NCI-H2029 treated with DMSO at 0.1 percent for 48 hours (cell line): ENCODE measurements at places on chromosomes 6 and 20.
A peak's percentile ranks its signal among the peaks of the same experiment; 100 is the strongest.

DNA sequence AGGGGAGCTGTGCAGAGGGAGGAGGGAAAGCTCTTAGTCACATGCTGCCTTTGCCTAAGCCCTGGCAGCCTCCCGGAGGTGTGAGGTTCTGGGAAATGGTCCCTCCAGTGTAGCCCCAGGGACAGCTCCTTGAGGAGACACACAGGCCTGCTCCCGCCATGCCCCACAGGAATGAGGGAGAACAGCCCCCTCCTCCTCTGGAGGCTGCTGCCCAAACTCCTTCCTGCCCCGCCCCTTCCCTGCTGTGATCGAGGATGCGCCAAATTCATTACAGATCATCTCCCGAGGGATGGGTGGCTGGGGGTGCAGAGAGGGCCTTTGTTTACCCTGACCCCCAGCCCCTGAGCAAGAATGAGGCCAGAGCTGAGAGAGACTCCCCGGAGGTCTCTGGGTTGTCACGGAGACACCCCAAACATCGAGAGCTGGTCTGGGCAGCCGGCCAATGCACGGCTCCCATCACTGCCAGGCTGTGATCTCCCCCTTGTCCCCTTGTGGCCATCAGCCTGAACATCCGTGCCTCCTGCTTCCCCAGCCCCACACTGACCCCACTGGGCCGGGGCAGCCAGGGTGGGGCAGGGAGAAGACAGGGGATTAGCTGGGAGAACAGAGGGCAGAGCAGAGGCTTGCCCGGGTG lies 8.4 kb downstream of the CYP21A2 start:
- no peak for DNase-seq

DNA sequence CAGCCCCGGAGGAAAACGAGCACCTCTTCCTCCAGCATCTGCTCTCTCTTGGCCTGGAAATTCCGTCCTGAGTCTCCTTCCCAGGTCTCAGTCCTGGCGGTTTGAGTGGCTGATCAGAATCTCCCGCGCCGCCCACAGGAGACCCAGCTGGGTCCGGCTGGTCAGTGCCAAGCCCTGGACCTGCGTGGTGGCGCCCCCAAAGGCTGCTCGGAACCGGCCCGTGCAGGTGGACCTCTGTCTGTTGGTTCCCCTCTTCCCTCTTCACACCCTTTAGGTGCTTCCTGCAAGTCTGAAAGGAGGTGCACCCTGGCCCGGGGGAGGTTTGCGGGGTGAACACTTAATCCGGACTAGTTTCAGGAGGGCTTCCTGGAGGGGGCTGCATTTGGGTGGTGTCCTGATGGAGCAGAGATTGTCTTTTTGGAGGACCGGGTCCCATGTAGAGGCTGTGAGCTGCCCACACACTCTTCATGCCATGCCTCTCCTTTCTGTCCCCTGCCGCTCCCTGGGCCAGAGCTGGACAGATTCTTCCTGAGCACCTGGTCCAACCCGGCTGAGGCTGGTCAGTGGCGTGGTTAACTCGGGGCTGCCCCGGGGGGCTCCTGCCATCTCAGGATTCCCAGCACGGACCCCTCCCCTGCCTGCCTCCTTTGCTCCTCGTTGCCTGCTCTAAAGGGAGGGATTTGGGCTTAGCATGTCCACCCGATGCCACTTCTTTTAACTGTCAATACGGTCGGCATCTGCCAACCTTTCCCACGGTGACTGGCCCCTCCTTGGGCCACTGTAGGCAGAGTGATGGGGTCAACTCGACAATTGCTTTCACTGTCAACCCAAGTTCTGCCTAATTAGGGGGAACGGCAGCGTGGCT lies 16.5 kb upstream of the BHLHE23 start:
- no peak for DNase-seq

DNA sequence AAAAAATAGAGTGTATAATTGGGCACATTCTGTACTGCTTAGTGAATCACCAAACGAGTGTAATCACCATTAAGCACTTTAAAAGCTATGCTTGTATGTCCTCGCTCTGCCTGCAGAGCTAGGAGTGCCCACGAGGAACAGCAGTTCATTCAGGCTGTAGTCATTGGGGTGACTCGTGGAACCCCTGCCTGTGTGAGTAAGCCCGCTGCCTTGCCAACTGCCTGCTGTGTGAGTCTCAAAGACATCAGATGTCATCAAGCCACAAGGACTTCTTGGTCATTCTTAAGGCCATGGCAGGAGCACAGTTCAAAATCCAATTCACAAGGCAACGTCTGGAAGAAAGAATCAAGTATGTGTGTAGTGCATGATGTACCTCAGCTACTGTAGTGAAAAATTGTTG lies 60.4 kb downstream of the FOXO3 start:
- DNase-seq, result no peak

GRCh38 chr6:13400772-13401171 lies 72.4 kb upstream of the TBC1D7 start:
- no peak for DNase-seq

- DNase-seq, result no peak
These were observed 627.3 kb downstream of the UTRN start for GRCh38 chr6:144912474-144912873.

DNA sequence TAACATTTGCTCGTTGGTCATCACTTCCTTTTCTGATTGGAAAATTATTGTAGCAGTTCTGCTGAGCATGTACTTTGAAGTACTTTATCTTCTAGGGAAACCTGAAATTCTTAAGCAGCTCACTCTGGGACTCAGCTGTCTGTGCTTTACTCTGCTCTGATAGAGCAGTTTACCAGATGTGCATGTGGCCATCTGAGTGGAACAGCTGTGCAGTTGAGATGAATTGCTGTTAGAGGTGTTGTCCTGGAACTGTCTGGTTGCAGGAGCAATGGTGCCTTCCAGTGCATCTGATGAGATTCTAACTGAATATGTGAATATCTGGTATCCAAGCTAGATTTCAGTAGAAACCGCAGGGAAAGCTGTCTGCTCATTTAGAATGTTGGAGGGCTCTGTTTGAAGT lies 27.2 kb downstream of the PANK2 start:
- DNase-seq, result no peak

GRCh38 chr6:32852844-32853540 lies 512 bp downstream of the TAP1 start:
- DNase-seq, result no peak

- DNase-seq, result no peak
These were observed 132.7 kb downstream of the EDN1 start for GRCh38 chr6:12422848-12423247.

- DNase-seq, result no peak
These were observed 297.3 kb upstream of the KCNQ5 start for GRCh38 chr6:72324591-72324990.

GRCh38 chr6:39453956-39454524 lies 131.5 kb upstream of the KCNK16 start:
- no peak for DNase-seq

GRCh38 chr6:125477844-125478243 lies 176.1 kb upstream of the HDDC2 start:
- DNase-seq, result no peak

DNA sequence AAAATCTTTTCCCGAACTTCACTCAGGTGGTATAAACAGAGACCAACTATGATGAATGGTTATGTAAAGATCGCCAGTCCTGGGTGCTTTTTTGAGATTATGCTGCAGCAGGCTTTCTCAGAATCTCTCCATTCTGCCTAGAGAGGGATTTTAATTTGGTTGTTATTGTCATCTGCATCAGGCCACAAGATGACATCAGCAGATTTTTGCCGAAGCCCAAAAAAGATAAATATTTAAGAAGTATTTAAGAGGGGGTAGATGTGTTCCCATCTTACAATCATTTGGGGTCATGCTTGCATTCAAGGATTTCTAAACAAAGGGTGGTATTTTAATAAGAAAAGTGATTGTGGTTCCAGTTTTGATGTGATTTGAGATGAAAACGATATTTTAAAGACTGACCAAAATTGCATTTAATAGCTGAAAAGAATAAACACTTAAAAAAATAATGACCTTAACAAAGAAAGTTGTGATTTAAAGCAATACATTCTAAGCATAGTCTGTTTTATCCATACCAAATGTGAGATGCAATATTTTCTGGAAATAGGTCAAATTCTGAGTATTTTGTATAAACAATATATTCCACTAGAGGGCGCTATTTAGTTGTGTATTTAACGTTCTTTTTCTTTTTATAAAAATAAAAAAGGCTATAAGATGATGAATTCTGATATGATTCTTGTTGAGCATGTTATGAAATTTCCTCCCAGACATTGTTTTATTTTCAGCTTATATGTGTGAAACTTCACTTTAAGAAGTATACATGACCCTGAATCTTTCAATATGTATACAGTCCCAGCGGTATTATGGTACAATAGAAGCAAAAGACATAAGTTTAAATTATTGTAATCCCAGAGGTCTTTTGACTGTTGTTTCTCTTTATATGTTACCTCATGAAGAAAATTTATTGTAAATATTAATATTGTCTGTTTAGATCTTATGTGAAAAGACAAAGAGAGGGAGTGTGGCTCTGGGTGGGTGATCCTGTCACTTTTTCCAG lies 51.0 kb upstream of the ZFP64 start:
- peak; percentile 38 for DNase-seq

- DNase-seq, result no peak
These were observed 658 bp downstream of the RIN2 start for GRCh38 chr20:19758501-19759331.

- no peak for DNase-seq
These were observed 172.6 kb upstream of the AGPAT4 start for GRCh38 chr6:161446296-161446925.

DNA sequence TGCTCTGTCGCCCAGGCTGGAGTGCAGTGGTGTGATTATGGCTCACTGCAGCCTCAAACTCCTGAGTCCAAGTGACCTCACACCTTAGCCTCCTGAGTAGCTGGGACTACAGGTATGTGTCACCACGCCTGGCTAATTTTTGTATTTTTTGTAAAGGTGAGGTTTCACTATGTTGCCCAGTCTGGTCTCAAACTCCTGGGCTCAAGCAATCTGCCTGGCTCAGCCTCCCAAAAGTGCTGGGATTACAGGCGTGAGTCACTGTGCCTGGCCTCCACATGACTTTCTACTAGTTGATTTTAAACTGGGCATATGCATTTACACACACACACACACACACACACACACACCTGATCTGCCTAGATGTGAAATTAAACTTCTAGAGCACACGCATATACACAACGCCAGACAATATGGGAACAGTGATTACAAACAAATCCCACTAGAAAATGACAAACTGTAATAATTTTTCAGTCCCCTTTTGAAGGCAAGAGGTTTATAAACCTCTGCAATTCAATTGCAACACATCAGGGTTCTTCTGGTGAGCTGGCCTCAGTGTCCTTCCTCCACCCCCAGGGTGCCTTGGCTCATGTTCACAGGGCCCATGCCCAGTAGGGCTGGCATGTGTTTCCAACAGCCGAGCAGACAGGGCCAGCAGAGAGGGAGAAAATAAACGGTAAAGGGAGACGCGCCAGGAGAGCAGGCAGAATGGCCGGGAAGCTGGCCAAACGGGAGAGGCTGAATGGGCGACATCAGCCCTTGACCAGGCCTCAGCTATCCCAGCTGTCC lies 31.2 kb downstream of the PARD6B start:
- peak; percentile 41 for DNase-seq

- DNase-seq, result no peak
These were observed 229.5 kb upstream of the DTNBP1 start for GRCh38 chr6:15892369-15892768.

- no peak for DNase-seq
These were observed 175.6 kb upstream of the RNF24 start for GRCh38 chr20:4190792-4191519.

GRCh38 chr20:12575352-12576095 lies 433.2 kb upstream of the SPTLC3 start:
- peak; percentile 37 for DNase-seq

GRCh38 chr20:24469894-24470745 lies 691 bp downstream of the SYNDIG1 start:
- DNase-seq, result no peak

- DNase-seq, result peak; percentile 78
These were observed 104.1 kb upstream of the TRAF3IP2 start for GRCh38 chr6:111709615-111710398.

- DNase-seq, result no peak
These were observed 1.9 kb upstream of the FUCA2 start for GRCh38 chr6:143513410-143513809.

DNA sequence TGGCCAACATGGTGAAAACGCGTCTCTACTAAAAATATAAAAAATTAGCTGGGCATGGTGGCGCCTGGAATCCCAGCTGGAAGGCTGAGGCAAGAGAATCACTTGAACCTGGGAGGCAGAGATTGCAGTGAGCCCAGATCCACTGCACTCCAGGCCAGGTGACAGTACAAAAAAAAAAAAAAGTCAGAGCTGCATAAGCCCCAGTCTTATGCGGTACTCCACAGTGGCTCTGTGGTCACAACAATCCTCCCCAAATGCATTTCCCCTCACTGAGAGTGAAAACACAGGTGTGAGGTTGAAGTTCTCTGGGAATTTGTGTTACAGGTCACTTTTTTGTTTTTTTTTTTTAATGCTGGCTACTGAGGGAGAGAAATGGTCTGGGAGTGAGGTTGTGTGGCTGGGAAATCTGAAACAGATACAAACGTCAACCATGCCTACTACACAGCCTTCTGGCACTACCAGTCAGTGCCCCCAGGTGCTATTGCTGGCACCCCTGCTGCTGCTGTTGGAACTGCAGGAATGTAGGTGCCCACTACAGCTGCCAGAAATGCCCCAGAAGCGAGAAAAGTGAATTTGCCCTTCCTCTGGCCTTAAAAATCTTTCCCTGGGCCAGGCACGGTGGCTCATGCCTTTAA lies 5.7 kb downstream of the MRPS26 start:
- no peak for DNase-seq

DNA sequence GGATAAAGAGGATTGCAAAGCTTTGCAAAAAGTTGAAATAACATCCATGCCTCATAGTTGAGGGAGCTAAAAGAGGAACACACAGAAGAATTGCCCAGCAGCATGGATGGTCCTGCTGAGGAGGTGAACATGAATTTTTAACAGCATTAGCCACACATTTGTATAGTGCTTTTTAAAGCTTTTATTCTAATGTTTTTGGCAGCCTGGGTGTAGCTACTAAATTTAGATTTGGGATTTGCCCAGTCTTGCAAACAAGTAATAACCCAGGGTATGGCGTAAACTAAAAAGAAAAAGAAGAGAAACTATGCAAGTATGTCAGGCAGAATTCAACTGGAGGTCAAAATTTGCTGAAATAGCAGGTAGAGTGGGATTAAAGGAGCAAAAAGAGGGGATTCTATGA lies 75.1 kb upstream of the PTPRK start:
- DNase-seq, result no peak

DNA sequence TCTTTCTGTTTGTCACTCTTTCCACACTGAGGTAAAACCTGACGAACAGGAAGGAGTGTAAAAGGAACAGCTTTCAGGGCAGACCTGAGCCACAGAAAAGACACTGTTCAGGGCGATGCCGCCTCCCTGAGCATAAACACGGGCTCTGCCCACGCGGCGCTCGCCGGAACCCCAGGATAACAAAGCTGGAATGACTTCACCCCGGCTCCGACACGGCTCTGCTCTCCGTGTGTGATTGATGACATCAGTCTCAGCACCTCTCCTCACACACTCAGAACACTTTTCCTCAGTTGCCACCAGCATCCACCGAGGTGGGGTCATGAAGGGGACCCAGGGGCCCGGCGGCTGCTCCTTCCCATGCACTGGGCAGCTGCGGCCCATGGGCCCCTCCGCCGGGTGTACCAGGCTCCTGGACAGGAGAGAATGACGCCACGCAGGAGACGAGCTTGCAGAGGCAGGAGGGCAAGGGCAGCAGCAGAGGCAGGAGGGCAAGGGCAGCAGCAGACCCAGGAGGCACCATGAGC lies 43.6 kb downstream of the DLL1 start:
- DNase-seq, result no peak
